Progenitor cell of endocrine pancreas (in vitro differentiated cells): ENCODE measurements at places on chromosomes 7 and 10.

GRCh38 chr10:816958-817357 lies 114.5 kb downstream of the LARP4B start:
- no peaks in the 10 kb centered on the region for H3K4me1 ChIP-seq
- no peak for DNase-seq
- H3K4me3 ChIP-seq: no peak overlapping the region
- H3K36me3 ChIP-seq: peaks cover 24% of the 10 kb centered on the region
- H3K27me3 ChIP-seq: no peaks in the 10 kb centered on the region
- no peak overlapping the region for H3K27ac ChIP-seq

GRCh38 chr7:156019776-156020565 lies 207.7 kb upstream of the SHH start:
- no peak overlapping the region for H3K27ac ChIP-seq
- no peaks in the 10 kb centered on the region for H3K4me1 ChIP-seq
- H3K4me3 ChIP-seq: no peak overlapping the region
- H3K36me3 ChIP-seq: no peaks in the 10 kb centered on the region
- no peak for DNase-seq

- H3K4me3 ChIP-seq: no peak overlapping the region
- peaks cover 2% of the 10 kb centered on the region for H3K4me1 ChIP-seq
- H3K27ac ChIP-seq: no peak overlapping the region
- DNase-seq: no peak
Measured at GRCh38 chr10:123502983-123503382, 163.2 kb upstream of the GPR26 start.

GRCh38 chr7:26627891-26628341 lies 236.5 kb downstream of the SKAP2 start:
- H3K4me3 ChIP-seq: no peak overlapping the region
- peaks cover 11% of the 10 kb centered on the region for H3K27me3 ChIP-seq
- no peak for DNase-seq
- no peaks in the 10 kb centered on the region for H3K4me1 ChIP-seq

GRCh38 chr7:16295558-16295957 lies 125.8 kb downstream of the CRPPA start:
- no peak overlapping the region for H3K4me3 ChIP-seq
- no peaks in the 10 kb centered on the region for H3K36me3 ChIP-seq
- DNase-seq: no peak
- no peaks in the 10 kb centered on the region for H3K27me3 ChIP-seq

DNA sequence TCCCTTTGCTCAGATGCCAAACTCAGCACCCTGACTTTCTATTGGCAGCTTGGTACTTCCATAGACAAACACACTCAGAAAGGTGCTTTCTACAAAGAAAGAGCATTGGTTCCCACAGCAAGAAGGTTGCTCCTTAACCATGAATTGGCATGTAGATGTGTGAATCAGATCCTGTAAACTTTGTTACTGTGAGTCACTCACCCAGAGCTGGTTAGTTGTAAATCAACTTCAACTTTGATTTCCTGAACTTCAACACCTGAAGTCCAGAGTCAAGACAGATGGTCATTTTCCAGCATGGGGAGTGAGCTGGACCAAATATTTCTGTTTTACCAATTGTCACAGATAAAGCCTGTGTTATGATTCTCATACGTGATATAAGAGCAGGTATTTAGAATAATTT lies 797.2 kb downstream of the TNS3 start:
- no peak overlapping the region for H3K27ac ChIP-seq
- no peak overlapping the region for H3K4me3 ChIP-seq
- H3K4me1 ChIP-seq: peaks cover 2% of the 10 kb centered on the region
- H3K36me3 ChIP-seq: peaks cover 1% of the 10 kb centered on the region

DNA sequence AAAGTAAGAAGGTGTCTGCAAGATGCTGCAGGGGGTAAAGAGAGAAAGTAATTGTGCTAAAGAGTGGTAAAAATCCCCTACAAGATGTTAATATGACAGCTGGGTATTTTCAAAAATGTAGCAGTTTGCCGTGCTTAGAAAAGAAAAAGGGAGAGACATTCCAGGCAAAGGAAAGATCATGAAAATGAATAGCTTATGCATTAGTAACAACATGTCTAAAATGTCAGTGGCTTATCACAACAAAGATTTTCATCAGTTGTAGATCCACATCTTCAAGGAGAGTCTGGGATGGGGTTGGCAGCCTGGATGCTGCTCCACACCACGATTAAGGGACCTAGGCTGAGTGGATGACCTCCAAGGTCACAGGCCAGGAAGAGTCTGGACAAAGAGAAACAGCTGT lies 920.9 kb downstream of the GRID1 start:
- H3K4me3 ChIP-seq: no peak overlapping the region
- no peaks in the 10 kb centered on the region for H3K27me3 ChIP-seq
- DNase-seq: no peak
- H3K4me1 ChIP-seq: no peaks in the 10 kb centered on the region
- no peaks in the 10 kb centered on the region for H3K36me3 ChIP-seq
- H3K27ac ChIP-seq: no peak overlapping the region

DNA sequence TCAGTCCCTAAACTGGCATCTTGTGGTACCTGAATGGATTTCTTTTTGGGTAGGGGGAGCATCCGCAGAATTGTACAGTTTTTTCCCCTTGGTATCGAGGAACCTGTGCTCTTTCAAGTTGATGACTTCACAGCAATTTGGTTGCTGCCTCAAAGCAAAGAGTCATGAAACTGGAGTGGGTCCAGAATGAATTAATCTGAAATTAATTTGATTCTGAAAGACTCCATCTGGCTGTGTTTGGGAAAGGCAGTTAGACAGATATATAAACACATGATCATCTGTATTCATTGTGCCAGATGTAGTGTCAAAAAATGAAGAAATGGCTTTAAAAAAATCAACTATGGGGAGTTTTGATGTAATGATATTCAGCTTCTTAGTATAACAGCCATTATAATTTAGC lies 136.1 kb downstream of the CELF2 start:
- peaks cover 20% of the 10 kb centered on the region for H3K4me1 ChIP-seq
- no peak overlapping the region for H3K27ac ChIP-seq
- peaks cover 30% of the 10 kb centered on the region for H3K27me3 ChIP-seq
- no peaks in the 10 kb centered on the region for H3K36me3 ChIP-seq
- H3K4me3 ChIP-seq: no peak overlapping the region
- no peak for DNase-seq

DNA sequence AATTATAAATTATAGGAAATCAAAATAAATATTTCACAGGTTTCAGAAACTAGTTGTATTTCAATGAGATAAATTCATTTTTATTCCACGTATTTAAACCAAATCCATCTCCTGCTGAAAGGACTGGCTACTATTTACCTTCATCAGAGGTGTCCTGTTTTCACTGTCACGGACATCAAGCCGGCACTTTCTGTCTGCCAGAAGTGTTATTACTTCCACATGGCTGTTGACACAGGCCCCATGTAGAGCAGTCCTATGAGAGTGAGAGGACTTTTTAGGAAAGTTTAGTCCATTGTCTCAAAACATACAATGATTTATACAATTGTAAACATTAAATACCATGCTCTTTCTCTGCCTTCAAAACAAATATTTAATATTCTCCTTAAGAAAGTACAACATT lies 100.4 kb upstream of the ACBD5 start:
- H3K27me3 ChIP-seq: peaks cover 8% of the 10 kb centered on the region
- no peaks in the 10 kb centered on the region for H3K36me3 ChIP-seq
- H3K4me3 ChIP-seq: no peak overlapping the region
- DNase-seq: no peak

- H3K4me3 ChIP-seq: peak overlapping the region; percentile 94
- H3K27ac ChIP-seq: peak overlapping the region; percentile 98
- H3K4me1 ChIP-seq: peaks cover 34% of the 10 kb centered on the region
Measured at GRCh38 chr10:70055550-70055949, 2.9 kb downstream of the MACROH2A2 start.

- no peaks in the 10 kb centered on the region for H3K4me1 ChIP-seq
- no peak for DNase-seq
- H3K27ac ChIP-seq: no peak overlapping the region
Measured at GRCh38 chr10:8312781-8313180, 258.3 kb downstream of the GATA3 start.

DNA sequence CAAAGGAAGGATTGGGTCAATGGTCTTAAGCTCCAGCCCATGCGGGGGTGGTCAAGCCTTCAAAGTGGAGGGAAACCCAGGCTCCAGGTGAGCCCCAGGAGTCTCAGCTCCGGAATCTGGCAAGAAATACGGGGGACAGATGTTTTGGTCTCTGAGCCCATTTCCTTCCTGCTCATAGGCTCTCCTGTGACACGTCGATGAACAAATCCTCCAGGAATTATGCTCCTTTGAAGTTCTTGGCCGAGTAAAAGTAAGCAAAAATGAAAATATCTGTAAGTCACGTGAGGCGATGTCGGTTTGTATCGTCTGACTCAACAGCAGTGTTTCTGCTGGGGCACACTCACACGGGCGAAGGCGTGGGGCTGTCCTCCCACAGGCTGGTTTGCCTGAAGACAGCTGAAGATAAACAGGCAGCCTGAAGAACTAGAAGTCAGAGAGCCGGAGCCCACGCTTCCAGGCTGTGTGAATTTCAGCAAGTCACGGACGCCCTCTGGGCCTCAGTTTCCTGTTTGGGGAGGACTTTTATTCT lies 52.6 kb upstream of the SMNDC1 start:
- H3K4me3 ChIP-seq: no peak overlapping the region
- no peaks in the 10 kb centered on the region for H3K36me3 ChIP-seq
- H3K27me3 ChIP-seq: peaks cover 6% of the 10 kb centered on the region
- DNase-seq: no peak
- H3K27ac ChIP-seq: no peak overlapping the region

DNA sequence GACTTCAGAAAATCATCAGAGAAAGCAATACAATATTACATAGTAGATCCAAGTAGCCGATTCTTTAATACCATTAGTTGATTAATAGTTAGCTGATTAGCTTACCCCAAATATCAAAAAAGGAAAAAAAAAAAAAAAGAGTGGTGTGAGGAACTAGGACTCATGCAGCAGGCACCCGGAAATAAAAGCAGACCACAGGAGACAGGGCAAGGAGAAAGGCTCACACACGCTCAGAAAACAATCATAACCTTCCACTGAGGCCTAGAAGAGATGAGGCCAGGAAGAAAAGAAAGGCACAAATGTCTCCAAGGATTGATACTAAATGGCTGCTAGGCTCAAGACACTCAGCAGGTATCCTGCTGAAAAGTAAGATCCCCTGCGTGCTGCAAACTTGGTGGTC lies 25.9 kb downstream of the TRDMT1 start:
- no peaks in the 10 kb centered on the region for H3K27me3 ChIP-seq
- no peaks in the 10 kb centered on the region for H3K4me1 ChIP-seq
- no peak overlapping the region for H3K4me3 ChIP-seq
- H3K36me3 ChIP-seq: no peaks in the 10 kb centered on the region
